NAMALWA (cell line): ENCODE measurements at places on chromosomes 12 and 14.

DNA sequence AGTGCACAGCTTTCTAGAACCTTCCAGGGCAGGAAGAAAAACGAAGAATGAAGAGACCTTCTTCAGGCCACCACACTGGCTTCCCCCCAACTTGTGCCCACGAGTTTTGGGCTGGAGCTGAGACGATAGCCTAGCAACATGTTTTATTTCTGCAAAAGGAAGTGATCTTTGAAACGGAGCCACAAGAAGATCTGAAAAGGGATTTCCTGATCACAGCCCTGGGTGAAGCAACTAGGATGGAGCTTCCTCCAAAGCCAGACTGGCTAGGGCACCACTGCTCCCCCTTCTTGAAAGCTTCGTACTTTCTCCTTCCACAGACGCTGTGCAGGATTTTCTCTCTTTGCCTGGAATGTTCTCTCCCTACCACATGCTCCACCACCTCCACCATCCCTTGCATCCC, 418.3 kb downstream of the MED13L start:
- no peak for DNase-seq

DNA sequence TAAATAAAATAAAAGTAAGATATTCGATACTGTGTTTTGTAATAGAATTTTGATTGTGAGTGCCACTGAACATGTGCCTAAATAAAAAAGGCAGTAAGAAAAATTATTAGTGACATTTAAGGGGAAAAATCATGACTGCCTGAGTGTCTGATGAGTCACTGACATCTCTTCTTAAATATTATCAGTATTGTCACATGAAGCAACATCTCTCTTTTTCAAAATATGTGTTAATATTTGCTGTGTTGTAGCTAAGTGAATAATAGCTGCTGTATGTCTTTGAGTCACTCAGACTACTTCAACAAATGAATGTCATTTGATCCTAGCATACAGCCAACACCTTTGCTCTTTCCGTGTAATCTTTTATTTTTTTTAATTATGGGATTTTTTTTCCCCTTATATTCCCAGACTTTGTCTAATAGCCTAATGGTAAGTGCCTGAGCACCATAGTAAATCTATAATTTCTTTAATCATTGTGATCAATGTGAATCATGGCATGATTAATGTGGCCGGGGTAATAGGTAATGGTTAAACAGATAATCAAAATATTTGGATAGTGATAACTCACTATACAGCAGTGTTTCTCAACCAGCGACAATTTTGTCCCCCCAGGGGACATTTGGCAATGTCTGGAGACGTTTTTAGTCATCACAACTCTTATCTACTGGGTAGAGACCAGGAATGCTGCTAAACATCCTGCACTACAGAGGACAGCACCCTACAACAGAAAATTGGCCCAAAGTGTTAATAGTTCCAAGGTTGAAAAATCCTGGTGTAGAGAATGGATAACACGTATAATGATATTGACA, 11.7 kb upstream of the OTX2 start:
- no peak for DNase-seq

DNA sequence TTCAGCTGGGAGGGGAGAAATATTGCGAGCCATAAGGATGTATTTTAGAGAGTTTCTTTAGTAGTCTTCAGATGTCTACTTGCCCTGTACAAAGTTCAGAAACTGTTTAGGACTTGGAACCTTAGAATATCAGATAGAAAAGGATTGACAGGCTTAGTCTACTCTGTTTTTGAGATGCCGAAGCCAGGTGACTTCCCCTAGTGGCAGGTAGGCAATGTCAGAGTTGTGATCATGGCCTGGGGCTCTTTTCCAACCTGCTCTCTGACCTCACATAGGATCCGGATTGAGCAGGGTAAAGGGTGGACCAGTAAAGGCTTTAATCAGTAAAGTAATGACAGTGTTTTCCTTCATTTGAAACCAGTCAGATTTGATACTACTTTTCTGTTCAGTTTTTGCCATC, 59.6 kb downstream of the PRKCH start:
- DNase-seq, result no peak

DNA sequence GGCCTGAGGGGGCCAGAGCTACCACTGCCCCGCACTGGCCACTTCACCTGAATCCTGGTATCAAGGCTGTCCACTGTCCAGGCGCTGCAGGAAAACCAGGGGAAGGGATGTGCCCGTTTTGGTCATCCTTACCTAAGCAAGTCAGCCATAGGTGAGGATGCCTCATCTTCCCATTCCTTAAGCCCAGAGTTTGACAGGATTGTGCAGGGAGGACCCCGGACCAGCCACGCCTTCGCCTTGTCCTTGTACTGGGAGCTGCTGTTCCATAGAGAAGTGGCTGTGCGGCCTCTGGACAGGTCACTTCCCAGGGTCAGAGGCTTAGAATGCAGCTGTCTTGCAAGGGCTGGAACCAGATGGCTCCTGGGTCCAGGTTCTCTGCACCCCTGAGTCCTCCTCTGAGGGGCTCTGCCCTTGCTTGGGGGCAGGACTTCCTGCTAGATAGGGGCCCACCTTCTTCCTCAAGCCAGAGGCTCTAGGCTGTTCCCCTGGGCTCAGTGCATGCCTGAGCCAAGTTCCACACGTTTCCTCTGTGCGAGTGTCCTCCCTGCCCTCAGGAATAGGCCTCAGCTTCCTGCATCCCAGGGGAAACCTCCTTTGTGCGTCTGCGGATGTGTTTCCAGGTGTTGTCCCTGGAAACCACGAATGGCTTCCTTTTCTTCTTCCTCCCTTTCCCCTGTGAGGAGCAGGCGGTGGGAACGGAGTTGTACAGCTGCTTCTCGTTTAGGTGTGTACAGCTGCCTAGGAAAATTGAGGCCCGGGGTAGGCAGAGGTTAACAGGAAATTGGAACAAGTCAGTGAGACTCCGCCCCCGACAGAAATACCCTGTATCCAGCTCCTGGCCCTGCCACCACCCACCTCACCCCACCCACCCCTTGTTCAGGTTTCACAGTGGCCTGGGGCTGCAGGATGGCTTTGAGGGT, 54.3 kb upstream of the RIN3 start:
- no peak for DNase-seq

- DNase-seq, result no peak
These were observed 60.7 kb downstream of the GALNT9 start for GRCh38 chr12:132268674-132269073.

GRCh38 chr14:104827177-104828055, 26.5 kb downstream of the ZBTB42 start:
- DNase-seq, result peak; percentile 78

GRCh38 chr14:104774453-104775072, 21.0 kb downstream of the AKT1 start:
- DNase-seq, result no peak

GRCh38 chr12:75822416-75822815, 209.2 kb downstream of the PHLDA1 start:
- no peak for DNase-seq

GRCh38 chr14:67426161-67426560, 14.2 kb upstream of the PLEK2 start:
- no peak for DNase-seq

DNA sequence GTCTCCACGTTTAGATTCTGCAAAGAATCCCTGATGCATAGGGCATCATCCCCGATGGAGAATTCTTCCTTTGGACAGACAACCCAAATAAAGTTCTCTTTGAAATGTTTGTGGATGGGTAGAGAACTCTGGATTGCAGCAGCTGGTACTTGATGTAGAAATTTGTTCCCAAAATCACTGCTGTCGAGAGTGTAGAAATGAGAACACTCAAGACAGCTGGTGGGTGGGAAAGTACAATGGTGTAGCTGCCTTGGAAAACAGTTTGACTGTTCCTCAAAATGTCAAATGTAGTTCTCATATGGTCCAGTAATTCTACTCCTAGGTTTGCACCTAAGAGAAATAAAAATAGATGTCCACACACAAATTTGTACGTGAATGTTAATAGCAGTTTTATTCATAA, 671.5 kb upstream of the TMEM132C start:
- no peak for DNase-seq

- DNase-seq, result peak; percentile 43
These were observed 906 bp downstream of the MARK3 start for GRCh38 chr14:103385929-103386712.

GRCh38 chr12:117470804-117471203, 109.4 kb upstream of the NOS1 start:
- peak; percentile 37 for DNase-seq

GRCh38 chr12:106049546-106049945, 89.2 kb downstream of the NUAK1 start:
- no peak for DNase-seq

GRCh38 chr12:24231298-24231697, 281.8 kb upstream of the SOX5 start:
- DNase-seq, result no peak

DNA sequence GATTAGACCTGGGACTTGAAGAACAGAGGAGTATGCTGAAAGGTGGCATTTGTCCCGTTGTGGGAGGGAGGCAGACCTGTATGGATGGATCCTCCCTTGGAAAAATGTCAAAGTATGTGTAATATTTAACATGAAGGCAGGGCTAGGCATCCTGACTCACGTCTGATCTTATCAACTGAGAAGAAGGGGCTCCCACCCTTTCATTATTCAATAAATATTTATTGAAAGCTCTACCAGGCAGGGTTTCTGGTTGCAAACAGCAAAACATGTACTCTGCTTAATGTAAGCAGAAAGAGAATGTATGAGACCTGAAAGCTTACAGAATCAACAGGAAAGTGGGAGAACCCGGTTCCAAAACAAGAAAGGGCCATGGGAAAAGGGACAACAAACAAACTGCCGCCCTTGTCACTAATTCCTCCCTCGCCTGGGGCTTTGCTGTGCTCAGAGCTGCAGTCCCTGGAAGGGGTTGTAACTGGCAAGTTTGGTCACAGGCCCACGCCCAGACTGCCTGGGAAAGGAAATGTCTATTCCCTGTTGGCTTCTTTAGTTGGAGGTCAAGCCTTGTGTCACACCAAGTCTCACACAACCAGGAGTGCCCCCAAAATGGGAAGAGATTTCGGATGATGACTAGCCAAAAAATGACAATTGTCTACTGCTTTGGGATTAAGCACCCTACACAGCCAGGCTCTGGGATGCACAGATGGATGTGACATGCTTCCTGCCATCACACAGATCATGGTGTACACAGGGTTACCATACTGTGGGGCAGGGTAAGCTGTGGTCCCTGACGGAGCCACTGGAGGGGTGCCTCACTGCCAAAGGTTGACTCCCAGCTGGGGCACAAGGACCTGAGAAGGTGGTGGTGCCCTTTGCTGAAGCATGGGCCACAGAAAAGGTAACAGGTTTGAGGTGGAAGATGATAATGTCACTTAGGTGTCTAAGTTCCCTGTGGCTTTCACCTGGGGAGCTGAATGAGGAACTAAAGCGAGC, 36.8 kb downstream of the RAB35 start:
- no peak for DNase-seq

- DNase-seq, result no peak
These were observed 34.2 kb downstream of the PCNX4 start for GRCh38 chr14:60125918-60126317.

DNA sequence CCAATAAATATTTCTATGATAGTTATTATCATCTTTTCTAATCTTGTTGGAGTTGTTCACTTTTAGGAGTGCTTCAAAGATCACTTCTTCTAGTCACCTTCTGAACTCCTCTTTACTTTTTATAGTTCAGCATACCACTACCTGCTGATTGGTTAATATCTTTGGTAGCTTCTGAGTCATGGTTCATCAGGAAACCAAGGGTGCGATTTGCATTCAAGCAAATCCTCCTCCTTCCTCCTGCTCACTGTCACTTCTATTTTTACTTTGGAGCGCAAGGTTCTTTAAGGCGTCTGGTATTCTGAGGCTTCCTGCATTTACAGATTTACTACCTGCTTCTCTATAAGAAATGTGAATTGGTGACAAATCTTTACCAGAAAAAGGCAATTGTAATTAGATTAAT, 24.0 kb downstream of the SYT1 start:
- DNase-seq, result peak; percentile 42

- no peak for DNase-seq
These were observed 3.2 kb downstream of the BICDL1 start for GRCh38 chr12:119992129-119992705.

DNA sequence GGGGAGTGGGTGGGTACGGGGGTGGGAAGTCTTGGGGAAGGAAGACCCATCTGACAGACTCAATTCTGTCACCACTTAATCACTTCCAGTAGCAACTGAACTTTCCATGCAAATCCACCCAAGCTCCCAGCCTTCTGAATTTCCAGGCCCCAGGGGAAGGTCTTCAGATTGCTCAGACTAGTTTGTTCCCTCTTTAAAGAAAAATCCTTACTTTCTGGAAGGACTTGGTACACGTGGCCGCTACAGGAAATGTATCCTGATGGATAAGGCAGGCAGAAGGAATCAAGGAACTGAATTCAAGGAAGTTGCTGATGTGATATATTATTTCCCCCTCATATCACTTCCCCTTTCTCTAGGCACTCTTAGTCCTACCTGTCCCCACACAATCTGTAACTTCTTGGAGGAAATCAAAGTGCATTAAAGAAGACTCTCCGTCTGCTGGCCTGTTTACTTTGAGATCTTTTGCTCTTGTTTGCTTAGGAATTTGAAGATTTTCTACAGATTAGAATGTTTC, 6.4 kb downstream of the NFKBIA start:
- DNase-seq, result no peak

- DNase-seq, result no peak
These were observed 108.8 kb downstream of the RAD51B start for GRCh38 chr14:67928375-67928774.

DNA sequence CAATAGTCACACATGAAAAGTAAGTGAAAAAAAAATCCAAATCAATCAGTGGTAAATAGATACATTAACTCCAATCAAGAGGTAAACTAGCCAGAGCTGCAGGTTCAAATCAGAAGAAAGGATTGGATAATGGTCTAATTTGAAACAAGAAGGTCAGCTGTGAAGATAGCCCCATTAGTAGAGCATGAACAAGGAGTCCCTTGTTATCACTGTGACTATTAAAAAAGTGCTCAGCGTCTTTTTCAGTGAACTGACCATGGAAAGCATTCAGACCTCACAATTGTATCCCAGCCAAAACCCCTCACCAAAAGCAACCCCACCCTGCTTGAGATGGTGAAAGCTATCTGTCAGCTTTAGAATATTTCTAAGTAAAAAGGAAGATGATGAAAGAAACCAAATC, 125.0 kb upstream of the EGLN3 start:
- DNase-seq, result no peak

- DNase-seq, result no peak
These were observed 509.6 kb downstream of the VRK1 start for GRCh38 chr14:97306760-97307246.

DNA sequence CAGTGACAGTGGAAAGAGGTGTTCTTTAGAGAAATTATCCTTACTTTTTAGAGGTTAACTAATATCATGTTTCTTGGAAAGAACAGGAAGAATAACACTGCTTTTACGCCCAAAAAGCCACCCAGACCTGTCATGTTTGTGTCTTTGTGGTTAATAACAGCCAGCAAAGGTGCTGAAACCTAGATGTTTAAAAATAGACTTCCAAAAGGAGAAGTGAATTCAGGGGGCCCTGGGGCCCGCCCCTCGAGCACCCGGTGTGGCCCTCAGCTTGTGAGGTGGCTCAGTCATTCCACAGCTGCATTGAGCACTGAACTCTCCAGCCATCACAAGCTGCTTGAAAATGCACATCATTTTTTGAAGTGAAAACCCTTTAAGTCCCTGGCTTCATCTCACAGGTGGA, 20.8 kb upstream of the AMN start:
- DNase-seq, result peak; percentile 83

- DNase-seq, result no peak
These were observed 10.6 kb downstream of the MCRS1 start for GRCh38 chr12:49557187-49557916.
